ENCODE measurements at places on chromosomes 12 and 14. TPM values are rescaled to one million over a fixed set of nuclear protein-coding genes. Genes with fewer than 3 reads are reported as not detected.

The WNT1 gene
- not detected for total RNA-seq

The MIPOL1 gene
- total RNA-seq: 4.9 TPM

The KCNMB4 gene
- 0.35 TPM for total RNA-seq

The ANKRD33 gene
- not detected for total RNA-seq

The C12orf56 gene
- total RNA-seq: 0.74 TPM

The DNAL1 gene
- total RNA-seq: 8.3 TPM

The ACSM4 gene
- total RNA-seq: not detected

The UBR7 gene
- total RNA-seq: 35.5 TPM

The AICDA gene
- total RNA-seq: not detected

The VWF gene
- 20.9 TPM for total RNA-seq

The RBP5 gene
- total RNA-seq: 3.7 TPM

The EPYC gene
- total RNA-seq: not detected

The SLC15A4 gene
- 12.0 TPM for total RNA-seq

The MSI1 gene
- 11.7 TPM for total RNA-seq

DNA sequence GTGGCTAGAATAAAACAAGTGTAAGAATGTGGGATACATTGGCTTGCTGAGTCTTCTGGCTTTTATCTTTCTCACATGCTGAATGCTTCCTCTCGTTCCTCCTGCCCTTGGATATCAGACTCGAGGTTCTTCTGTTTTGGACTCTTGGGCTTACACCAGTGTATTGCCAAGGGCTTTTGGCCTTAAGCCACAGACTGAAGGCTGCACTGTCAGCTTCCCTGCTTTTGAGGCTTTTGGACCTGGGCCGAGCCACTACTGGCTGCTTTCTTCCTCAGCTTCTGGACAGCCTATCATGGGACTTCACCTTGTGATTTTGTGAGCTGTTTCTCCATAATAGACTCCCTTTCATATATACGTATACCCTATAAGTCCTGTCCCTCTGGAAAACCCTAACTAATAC, 300.9 kb upstream of the STXBP6 start:
- DNase-seq: no peak

DNA sequence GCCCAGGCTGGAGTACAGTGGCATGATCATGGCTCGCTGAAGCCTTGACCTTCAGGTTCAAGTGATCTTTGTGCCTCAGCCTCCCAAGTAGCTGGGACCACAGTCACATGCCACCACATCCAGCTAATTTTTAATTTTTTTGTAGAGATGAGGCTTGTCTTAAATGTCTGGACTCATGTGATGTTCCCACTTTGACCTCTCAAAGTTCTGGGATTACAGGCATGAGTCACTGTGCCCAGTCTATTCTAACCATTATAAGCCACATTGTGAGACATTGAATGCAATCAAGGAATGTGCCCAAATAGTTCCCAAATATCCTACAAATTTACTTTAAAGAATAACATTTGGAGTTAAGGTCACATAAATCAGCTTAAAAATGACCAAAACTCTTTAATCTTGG, 130.7 kb upstream of the ARID2 start:
- no peak for DNase-seq

DNA sequence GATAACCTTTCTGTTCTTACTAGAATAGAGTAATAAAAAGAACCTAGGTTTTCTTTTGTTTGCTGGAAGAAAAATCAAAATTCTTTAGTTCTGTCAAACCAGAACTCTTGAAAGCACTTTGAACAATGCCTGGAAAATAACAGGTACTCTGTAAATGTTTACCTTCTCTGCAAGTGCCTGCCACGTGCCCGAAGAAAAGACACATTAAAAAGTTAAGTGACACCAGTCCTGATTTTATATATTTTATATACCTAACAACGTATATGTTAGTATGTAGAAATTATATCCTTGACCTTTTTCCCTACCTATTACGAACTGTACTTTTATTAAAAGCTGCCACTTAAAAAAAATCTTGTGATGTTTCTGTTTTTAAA, 976 bp downstream of the THAP2 start:
- no peak for DNase-seq

- peak; percentile 17 for DNase-seq
Observed at GRCh38 chr14:101721111-101721510, 40.4 kb upstream of the PPP2R5C start.

DNA sequence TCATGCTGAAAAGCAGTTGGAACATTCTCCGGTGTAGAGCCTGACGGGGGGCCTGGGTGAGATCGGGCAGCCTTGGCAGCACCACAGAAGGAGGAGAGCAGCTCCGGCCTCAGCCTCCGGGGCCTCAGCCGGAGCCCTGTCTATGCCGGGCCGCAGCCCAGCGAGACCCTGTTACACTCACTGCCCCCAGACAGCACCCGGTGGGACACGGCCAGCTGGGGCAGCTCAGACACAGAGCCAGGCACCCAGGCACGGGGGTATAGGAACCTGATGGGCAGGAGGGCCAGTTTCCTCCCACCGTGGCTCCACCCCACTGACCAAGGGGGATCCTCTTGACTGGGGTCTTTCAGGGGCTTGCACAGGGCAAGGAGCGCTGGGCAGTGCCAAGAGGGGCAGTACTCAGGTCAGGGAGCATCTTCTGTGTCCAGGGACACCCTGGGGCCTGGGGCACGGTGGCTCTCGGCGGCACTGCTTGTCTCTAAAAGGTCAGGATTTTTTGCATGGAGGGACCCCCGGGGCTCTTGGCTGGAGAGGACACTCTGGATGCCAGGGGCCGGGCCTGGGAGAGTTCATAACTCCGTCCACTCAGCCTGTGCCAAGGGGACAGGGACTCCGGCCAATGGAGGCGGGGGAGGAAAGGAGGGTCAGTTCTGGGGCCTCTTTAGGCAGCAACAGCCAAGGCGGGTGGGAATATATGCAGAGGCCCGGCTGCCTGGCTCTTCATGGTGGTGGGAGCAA, 9.4 kb downstream of the INF2 start:
- DNase-seq: no peak

GRCh38 chr12:69046920-69047319, 113.9 kb upstream of the CPM start:
- no peak for DNase-seq

DNA sequence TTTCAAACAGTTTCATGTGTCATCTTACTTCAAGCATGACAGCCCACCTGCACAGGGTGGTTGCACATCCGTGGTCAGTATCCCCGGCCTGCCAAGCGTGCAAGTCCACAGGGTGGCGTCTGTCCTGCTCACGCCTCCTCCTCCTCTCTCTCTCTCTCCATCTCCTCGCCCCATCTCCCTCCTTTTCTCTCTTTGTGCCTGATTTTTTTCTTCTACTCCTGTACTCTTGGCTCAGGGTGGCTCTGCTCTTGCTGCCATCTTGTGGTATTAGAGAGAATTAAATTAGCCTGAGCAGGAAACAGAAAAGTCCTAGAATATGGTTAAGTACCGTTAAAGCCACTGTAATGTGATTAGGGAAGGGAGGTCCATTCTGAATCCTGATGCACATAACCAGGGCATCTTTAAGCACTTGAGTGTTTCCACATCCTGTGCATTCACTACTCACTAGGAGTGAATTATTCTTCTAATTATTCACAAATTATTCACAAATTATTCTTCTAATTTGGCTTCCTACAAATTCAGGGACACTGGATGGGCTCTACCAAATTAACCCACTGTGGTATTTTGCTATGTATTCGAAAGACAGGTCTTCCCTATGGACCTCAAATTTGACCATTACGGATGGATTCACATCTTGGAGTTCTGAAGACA, 25.5 kb upstream of the DTX1 start:
- no peak for DNase-seq

- peak; percentile 75 for DNase-seq
Observed at GRCh38 chr12:122021822-122022392, at the start of gene BCL7A. TSS of gene BCL7A (plus strand) at chr12:122021884. CDS start at chr12:122022092, 208 bp downstream.

DNA sequence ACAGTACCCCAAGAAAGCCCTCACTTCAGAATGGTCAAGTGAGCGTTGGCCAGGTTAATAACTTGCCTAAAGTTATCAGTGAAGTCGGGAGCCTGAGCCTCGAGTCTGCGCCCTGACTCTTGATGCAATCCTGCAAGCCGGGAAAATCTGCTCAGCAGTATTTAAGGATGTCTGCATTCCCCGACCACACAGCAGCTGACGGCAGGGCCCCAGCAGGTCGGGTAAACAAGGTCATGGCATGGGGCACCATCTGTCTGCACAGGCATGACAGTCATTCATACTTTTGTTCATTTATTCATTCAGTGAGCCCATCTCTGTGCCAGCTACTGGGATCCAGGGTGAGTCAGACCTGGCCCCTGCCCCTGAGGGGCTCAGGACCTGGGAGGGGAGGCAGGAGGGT, 11.1 kb downstream of the ABCB9 start:
- no peak for DNase-seq

DNA sequence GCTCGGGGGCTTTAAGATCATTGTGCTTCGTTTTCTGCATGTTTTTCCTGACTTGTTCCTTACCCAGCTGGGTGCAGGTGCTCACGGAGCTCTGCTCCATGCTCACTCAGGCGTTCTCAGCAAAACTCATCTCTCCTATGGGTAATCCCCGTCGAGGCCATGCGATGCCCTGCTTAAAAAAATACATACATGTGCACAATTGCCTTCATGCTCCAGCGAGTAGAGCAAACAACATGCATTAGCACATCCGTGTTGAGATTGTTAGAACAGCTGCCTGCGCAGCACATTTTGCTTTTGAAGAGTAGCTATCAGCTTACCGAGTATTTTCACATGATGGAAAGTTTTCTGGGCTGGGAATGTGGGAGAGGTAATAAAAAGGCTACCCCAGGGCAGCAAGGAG, 16.2 kb downstream of the AACS start:
- no peak for DNase-seq

DNA sequence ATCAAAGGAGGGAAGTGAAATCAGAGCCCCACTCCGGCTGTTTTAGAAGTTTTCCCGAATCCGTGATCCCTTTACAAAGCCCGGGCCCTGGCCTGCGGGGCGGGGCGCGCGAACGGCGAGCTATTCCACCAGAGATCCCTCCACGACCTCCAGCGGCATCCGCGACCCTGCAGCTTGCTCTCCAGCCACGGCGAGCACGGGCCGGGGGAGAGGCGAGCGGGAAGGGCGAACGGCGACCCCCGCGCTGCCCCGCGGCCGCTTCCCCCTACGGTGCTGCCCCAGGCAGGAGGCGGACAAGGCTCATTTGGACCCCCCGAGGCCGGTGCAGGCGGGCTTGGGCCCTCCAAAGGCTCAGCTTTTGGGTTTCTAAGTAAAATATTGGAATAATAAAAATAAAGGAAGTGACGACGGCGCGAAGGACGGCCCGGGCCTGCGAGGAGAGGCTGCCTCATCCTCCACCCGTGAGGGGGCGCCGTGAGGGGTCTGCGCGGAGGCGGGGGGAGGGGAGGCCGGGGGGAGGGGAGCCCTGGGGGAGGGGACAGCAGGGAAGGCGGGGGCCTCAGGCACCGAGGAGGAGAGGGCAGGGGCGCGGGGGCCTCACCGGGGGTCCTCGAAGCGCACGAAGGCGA, 613 bp downstream of the SRSF9 start:
- DNase-seq: peak; percentile 47

DNA sequence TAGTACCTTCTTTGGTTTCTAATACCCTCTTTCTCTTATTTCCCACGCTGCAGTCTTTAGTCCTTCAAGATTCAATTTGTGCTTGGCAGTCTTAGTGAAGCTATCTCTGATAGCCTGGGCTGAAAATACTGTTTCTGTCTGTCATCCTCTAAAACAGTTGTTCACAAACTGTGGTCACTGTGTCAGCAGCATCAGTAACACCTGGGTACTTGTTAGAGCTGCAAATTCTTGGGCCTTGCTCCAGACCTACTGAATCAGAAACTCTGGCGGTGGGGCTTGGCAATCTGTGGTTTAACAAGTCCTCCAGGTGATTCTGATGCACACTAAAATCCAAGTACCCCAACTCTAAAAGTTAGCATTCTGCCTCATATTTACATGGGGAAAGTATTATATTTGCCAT, 217.5 kb upstream of the SEL1L start:
- no peak for DNase-seq

DNA sequence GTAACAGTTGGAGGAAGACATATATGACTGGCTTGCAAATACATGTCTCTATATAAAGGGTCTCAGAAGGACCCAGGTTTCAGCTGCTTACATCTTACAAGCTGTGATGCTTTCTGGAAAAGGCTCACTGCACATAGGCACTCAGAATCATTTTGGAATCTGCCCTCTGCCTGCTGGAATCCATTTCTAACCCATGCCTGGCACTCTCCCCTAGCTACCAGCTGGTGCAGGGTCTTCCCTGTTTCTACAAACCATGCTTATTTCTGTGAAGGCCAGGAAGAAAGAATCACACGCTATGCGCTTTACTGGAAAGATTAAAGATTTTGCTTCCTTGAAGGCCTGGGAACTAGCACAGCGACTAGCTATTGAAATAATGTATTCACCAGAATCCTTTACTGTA, 151.3 kb downstream of the DICER1 start:
- DNase-seq: no peak

DNA sequence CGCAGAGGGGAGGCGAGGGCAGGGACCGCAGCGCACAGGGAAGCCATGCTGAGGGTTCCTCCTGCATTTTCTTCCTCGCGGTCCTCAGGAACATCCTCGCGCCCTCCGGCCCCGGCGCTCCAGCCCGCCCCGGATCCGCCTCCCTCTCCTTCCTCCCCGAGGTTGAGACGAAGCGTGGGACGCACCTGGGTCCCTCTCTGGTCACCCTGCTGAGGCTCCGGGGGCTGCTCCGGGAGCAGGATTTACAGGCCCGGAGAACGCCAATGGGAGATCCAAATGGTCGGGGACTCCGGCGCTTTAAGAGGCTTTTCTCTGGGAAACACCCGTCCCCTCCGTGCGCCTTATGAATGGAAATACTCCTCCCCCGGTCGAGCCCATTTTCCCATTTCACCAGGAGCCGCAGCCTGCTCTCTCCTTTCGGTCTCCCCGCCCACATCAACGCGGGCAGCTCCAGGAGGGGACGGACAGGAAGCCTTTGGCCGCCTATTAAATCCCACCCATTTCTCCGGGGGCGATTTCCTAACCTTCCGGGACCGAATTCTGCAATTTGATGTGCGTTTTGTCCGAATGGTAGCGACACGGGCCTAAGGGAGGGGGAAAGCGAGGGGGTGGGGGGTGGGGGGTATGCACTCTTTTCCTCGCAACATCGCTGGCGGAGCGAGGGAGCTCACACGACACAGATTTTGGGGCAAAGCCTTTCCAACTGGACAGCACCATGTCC, at the start of gene UNC79:
Gene UNC79, plus strand, starts transcription at position 625 of the 721 bp plus-strand sequence. Its CDS starts 91 bp downstream, at position 716.
- no peak for DNase-seq

- DNase-seq: no peak
Observed at GRCh38 chr14:62064751-62065323, 302.6 kb downstream of the SNAPC1 start.

DNA sequence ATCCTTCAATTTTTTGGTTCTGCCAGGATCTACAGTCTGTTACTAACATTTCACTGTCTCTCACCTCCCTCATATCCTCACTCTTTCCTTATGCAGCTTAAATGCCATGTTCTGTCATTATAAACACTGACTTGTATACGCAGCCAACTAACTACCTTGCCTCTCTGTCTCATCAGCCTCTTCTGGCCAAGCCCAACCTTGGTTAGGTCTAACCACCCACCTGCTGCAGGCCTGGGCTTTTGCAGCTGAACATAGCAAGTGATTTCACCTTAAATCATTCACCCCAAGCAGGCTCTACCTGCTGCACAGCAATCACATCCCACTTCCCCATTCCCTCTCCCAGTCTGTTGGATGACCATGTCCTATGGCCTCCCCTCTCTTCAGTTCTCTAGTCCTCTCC, 91.5 kb downstream of the GTF2A1 start:
- DNase-seq: no peak

Measured in colonic mucosa (tissue), 4 donors.